ENCODE measurements at places on chromosomes 6 and 20. TPM values are rescaled to one million over a fixed set of nuclear protein-coding genes. Genes with fewer than 3 reads are reported as not detected.

The GABBR1 gene
- 16.2 TPM for total RNA-seq

The EFCAB8 gene
- total RNA-seq = 0.43 TPM

The GPSM3 gene
- total RNA-seq = 11.6 TPM

The ELOVL4 gene
- total RNA-seq = 2.0 TPM

The CGA gene
- not detected for total RNA-seq

The CLIC5 gene
- total RNA-seq = under 0.01 TPM
